ENCODE measurements at places on chromosomes 6 and 20.

- H3K36me3 ChIP-seq = no peaks in the 10 kb centered on the region
Measured at GRCh38 chr6:10391299-10391630, 23.6 kb downstream of the TFAP2A start.

- DNase-seq = no peak
- H3K27ac ChIP-seq = no peak overlapping the region
- H3K4me1 ChIP-seq = peaks cover 31% of the 10 kb centered on the region
- H3K27me3 ChIP-seq = no peaks in the 10 kb centered on the region
- no peak overlapping the region for H3K4me3 ChIP-seq
Measured at GRCh38 chr20:62114894-62115293, 7.4 kb upstream of the LSM14B start.

DNA sequence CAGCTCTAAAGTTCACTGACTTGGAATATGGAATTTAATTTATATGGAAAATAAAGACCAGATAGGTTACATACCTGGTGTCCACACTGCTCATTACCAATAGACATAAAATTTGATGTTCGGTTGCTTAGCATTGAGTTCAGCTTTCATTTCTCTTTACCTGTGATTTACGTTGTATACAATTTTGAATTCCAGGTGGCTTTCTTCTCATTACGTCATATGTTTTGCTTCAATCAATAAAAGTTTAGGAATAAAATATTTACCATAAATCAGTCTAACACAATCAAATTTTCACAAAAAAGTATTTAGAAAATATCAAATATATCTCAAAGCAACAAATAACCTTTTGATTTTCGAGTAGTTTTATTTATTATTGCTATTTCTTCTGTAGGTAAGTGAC, 40.8 kb downstream of the HDGFL1 start:
- no peaks in the 10 kb centered on the region for H3K36me3 ChIP-seq
- no peak for DNase-seq
- no peaks in the 10 kb centered on the region for H3K4me1 ChIP-seq

- no peak overlapping the region for H3K27ac ChIP-seq
- no peaks in the 10 kb centered on the region for H3K36me3 ChIP-seq
- no peak for DNase-seq
- no peaks in the 10 kb centered on the region for H3K27me3 ChIP-seq
Measured at GRCh38 chr20:60937585-60937984, 314.5 kb upstream of the CDH4 start.

- no peak overlapping the region for H3K27ac ChIP-seq
- H3K36me3 ChIP-seq = no peaks in the 10 kb centered on the region
- H3K4me3 ChIP-seq = no peak overlapping the region
- no peak for DNase-seq
- no peaks in the 10 kb centered on the region for H3K27me3 ChIP-seq
Measured at GRCh38 chr6:127022302-127022701, 96.2 kb upstream of the RSPO3 start.
